Retinal pigment epithelial cell (primary cell): ENCODE measurements at places on chromosomes 3 and 15.

DNA sequence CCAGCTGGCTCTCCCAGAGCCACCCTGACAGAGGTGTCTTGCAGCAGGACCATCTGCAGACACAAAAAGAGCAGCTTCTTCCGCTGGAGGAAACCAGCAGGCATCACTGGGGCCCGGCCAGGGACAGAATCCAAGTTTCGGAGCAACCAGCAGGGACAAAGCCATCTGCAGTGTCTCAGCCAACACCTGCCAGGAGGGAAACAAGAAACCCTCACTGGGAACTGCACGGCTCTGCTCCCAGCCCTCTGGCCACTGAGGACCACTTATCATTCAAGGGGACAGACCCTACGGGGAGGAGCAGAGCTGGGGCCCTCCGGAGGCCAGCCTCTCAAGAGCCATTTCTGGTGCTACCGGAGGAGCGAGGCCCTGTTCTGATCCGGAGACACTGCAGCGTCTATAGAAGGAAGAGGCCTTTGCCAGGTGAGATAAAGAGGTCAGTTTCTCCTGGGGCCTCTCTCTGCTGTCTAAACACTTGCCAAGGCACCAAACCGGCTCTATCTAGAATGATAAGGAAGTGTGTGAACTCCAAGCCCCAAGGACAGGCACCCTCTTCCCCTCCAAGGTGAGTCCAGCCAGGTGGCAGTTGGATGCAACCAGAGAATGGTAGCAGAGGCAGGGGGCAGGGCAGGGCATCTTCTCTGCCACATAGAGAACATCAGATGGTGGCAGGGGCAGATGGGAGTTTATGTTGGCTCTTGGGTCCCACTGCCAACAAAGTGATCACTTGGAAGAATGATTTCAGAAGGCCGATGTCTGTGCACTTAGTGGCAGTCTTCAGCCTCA is 89.0 kb downstream of the CHSY1 start:
- no peak for DNase-seq

- DNase-seq = no peak
These were observed 21.0 kb upstream of the CA12 start for GRCh38 chr15:63402498-63403253.

DNA sequence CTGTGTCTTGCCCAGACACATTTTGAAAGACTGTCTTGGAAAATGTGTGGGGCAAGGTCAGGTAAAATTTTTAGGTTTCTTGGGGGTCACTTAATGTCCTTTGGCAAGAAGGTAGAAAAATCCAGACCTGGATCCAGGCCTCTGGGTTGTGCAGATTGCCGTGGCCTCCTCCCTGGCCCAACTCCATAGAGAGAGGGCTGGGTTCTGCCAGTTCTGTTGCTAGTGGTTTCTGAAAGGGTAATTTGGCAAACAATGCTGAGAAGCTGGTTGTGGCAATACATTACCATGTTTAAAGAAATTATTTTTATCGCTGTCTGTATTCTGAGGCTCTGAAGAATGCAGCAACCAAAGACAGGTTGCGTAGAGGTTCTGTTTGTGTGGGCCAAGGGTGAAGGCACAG is 20.2 kb upstream of the TMEM158 start:
- no peak for DNase-seq

DNA sequence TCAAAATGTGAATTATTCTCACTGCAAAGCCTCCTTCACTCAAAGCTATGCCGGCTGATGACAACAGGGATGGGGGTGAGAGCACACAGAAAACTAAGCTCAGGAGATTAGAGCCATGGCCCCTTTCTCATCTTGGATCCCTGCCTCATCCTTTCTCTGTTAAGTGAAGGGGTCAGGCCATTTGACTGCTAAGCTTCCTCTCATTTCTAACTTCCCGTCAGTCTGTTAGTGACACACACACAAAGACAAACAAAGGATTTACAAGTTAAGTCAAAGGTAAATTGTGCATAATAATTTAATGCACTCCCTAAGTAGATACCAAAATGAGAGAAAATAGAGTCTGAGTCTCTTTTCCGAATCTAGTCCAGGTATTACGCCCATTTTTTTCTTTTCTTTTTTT is 1.2 kb downstream of the SS18L2 start:
- DNase-seq = no peak

DNA sequence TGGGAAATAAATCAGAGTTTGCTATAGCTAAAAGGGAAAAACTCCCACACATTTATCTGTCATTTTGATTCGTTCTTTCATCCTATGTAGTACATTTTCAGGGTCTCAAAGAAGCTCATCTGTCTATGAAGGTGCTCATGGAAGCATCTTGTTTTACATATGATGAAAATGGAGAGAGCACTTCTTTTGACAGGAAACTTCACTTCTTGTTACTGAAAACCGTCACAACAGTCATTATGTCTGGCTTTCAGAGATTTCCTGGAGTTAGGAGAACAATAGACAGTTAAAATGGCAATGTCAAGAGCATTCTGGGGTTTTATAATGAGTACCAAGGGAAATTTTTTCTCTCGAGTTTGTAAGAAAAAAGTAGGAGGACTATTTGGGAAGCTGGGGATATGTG is 83.3 kb downstream of the TMEM108 start:
- no peak for DNase-seq

DNA sequence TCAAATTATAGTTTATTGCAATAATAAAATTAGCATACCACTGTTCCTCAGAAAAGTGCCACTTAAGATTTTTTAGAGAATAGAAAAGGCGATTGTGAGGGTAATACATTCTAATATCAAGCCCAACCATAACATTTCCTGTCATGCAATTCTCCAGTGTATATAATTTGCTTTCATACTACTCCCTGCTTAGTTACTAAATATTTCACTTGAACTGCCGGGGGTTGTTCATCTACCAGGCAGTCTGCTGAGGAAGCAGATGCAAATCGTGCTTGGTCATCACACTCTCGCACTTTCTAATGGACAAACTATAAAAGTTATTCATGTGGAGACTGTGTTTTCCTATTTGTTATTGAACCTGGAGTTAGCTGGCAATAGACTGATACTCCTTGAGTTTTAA is 645.6 kb upstream of the CBLB start:
- DNase-seq = no peak

DNA sequence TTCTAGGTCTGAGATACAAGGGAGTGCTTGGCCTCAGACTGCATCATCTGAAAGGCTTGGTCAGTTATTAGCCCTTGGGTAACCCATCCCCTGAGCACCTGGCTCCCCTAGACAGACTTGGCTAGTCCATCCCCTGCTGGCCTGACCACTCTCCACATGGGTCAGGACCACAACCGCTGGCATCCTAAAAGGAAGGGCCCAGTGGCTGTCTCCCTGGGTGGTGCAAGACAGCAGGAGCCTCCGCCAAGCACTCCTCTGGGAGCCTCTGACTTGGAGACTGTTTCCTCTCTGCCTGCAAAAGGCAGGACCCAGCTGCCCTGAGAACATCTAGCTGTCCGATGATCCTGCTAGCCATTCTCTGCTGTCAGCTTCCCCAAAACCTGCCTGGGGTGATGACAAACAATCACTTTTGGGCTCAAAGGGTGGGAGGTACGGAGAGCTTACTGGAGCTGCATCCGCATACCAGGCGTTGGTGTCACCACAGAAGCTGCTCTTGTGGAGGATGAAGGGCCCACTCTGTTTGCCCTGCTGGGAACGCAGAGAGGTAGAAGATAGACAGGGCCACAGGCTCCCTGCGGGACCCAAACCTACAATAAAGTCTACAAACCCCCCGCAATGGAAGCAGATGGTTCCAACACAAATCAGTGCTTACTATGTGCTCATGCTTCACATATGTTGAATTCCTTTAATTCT is 108.0 kb upstream of the PRR20G start:
- no peak for DNase-seq
